ENCODE measurements at places on chromosomes 1 and 21.
A peak's percentile ranks its signal among the peaks of the same experiment; 100 is the strongest.

DNA sequence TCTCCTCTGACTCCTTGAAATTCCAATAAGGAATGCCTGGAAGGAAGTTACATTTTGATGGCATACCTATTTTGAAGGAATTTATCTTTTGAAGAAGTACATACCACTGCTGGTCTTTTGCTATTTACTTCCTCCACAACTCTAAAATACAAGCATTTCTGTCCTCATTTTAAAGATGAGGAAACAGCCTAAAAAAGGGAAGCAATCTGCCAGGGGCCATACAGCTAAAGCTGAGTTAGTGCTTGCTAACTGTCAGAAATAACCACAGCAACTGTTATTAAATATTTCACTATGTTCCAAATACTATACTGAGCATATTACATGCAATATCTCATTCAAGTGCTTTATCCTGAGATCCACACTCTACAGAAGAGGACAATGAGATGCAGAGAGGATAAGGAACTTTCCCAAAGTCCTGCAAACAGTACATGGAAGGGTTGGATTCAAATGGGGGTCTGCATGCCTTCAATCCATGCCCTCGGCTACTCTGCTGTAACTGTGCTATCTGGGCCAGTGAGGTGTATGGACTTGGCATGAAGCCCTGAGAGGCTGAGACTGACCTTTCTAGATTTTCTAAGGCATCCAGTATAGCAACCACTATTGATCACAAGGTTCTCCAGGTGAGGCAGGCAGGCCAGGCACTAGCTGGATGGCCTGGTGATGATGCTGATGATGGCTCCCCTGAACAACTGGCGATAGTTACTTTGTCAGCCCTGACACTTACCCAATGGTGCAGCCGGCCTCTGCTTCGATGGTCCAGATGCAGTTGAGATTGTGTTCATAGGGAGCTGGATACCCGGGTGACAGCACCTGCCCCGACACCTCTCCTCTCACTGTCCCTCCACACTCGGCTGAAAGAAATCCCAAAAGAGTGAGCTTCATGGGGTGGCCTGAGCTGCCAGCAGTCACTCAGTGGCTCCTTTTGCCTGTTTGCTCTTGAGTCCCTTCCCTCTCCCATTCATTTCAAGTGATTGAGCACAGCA is 171.4 kb upstream of the HMGB4 start:
- H3K27ac ChIP-seq = no peak overlapping the region
- H3K27me3 ChIP-seq = no peaks in the 10 kb centered on the region
- H3K36me3 ChIP-seq = peaks cover 7% of the 10 kb centered on the region
- no peak for DNase-seq
- no peak overlapping the region for H3K4me3 ChIP-seq
- H3K4me1 ChIP-seq = no peaks in the 10 kb centered on the region

- H3K4me3 ChIP-seq = peak overlapping the region; percentile 86
- DNase-seq = no peak
- no peak overlapping the region for H3K27ac ChIP-seq
- no peaks in the 10 kb centered on the region for H3K27me3 ChIP-seq
- no peaks in the 10 kb centered on the region for H3K4me1 ChIP-seq
Observed at GRCh38 chr1:154181944-154182343, 10.0 kb downstream of the TPM3 start.

GRCh38 chr1:104855550-104855949 is 1105.9 kb downstream of the AMY1C start:
- H3K4me1 ChIP-seq = no peaks in the 10 kb centered on the region
- H3K27me3 ChIP-seq = no peaks in the 10 kb centered on the region
- no peak overlapping the region for H3K4me3 ChIP-seq
- H3K36me3 ChIP-seq = no peaks in the 10 kb centered on the region
- H3K27ac ChIP-seq = no peak overlapping the region
- DNase-seq = no peak

DNA sequence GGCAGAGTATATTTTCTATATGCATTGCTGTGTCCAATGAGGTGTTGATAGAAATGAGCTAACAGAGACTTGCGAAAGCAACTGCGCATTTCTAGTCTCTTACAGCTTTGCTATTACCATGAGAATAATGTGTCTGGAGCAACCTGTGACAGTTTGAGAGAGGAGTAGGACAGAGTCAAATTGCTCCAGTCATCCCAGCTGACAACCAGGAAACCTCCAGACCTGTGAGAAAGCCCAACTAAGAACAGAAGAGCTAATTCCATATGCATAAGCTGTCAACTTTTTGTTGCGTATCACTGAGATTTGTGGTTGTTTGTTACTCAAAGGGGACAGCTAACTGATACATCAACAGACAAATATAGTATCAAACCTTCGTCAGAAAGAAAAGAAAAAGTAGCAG is 354.1 kb upstream of the LRRC7 start:
- H3K4me3 ChIP-seq = no peak overlapping the region
- H3K27ac ChIP-seq = no peak overlapping the region
- H3K27me3 ChIP-seq = no peaks in the 10 kb centered on the region
- no peak for DNase-seq

- peaks cover 2% of the 10 kb centered on the region for H3K4me1 ChIP-seq
- no peak overlapping the region for H3K27ac ChIP-seq
- H3K4me3 ChIP-seq = no peak overlapping the region
- H3K36me3 ChIP-seq = no peaks in the 10 kb centered on the region
- no peaks in the 10 kb centered on the region for H3K27me3 ChIP-seq
Observed at GRCh38 chr21:46605767-46606426, 1.0 kb upstream of the S100B start.

DNA sequence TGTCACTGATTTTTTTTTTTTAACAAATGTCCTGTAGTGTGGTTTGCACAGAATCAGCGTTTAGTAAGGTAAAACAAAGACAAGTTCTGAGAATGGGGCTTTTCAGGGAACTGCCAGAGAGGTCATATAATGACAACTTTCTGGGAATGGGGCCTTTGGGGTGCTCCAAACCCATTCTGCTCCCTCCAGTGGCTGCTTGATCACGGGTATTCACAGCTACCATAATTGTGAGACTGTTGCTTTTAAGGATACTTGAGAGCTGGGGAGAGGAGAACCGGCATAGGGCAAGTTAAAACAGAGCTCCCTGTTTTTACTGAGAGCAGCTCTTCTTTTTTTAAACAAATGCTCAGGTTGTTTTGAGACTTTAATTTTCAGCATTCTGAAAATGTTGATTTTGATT is 48.2 kb downstream of the CYP2J2 start:
- H3K27me3 ChIP-seq = no peaks in the 10 kb centered on the region
- H3K27ac ChIP-seq = no peak overlapping the region
- H3K4me1 ChIP-seq = no peaks in the 10 kb centered on the region

DNA sequence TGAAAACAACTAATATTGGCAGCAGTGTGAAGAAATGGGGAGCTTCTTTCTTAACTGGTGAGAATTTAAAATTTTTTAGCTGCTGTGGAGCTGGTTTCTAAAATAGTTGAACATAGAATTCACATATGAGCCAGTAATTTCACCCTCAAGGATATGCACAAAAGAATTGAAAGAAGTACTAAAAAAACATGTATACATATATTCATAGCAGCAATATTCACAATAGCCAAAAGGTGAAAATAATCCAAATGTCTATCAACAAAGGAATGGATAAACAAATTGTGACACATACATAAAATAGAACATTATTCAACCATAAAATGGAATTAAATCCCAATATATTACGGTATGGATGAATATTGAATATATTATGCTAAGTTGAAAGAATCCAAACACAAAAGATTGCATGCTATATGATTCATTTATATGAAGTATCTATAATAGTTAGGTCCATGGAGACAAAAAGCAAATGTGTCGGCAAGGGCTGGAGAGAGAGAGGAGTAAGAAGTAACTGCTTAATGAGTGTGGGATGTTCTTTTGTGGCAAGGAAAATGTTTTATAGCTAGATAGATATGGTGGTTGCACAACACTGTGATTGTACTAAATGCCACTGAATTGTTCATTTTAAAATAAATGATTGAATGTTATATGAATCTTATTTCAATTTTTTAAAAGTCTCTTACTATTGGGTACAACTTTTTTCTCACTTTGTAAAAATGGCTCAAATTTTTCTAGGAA is 14.8 kb upstream of the COL11A1 start:
- no peaks in the 10 kb centered on the region for H3K27me3 ChIP-seq
- no peak overlapping the region for H3K27ac ChIP-seq
- no peaks in the 10 kb centered on the region for H3K4me1 ChIP-seq
- no peaks in the 10 kb centered on the region for H3K36me3 ChIP-seq
- H3K4me3 ChIP-seq = no peak overlapping the region
- no peak for DNase-seq

DNA sequence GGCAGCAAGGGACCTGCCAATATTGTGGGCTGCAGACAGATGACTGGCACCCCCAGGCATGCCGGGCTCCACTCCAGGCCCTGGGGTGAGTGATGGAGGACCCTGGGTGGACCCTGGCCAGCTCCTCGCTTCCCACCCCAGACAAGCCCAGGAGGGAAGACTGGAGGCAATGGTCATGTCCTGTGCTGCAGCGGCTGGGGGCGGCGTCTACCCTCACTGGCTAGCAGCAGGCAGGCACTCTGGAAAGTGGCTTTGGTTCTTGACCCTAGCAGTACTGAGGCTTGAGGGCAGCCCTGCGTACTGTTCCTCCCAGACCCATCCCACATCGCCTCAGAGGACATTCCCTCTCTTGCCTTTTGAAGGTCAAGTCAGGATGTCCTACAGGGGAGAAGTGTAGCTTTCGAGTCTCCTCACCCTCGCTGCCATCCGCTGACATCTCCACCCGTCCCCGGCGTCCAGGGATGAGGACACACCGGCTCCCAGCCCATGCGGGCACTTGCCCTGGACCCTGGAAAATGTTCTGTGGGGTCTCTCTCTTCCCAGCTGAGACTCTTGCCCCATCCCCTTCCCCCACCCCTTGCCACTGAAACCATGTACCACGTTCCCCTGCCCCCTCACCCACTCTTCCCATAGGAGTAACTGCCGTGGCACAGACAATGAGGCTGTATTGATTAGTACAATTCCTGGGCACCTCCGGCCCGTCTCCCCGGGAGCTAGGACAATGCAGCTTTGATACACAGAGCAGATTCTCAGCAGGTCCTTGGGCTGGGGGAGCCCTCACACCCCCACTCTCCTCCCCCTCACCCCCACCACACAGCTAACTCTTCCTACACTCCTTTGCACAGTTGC is 15.0 kb downstream of the SLC6A9 start:
- H3K4me1 ChIP-seq = peaks cover 2% of the 10 kb centered on the region
- peaks cover 2% of the 10 kb centered on the region for H3K36me3 ChIP-seq
- H3K27me3 ChIP-seq = no peaks in the 10 kb centered on the region
- DNase-seq = no peak
- H3K4me3 ChIP-seq = no peak overlapping the region

DNA sequence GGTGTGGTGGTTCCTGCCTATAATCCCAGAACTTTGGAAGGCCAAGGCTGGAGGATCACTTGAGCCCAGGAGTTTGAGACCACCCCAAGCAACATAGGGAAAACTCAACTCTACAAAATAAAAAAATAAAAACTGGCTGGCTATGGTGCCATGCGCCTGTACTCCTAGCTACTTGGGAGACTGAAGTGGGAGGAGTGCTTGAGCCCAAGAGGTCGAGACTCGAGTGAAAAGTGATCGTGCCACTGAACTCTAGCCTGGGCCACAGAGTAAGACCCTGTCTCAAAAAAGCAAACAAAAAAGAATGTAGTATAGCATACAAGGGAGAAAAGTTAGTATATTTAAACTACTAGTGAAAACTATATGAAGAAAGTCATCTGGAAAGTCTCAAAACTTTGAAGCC is 66.7 kb downstream of the ARID4B start:
- 0 out of 2 replicates have a peak, but pooled peaks cover 2% of the 10 kb centered on the region for H3K36me3 ChIP-seq
- H3K27me3 ChIP-seq = no peaks in the 10 kb centered on the region
- no peak overlapping the region for H3K27ac ChIP-seq

- no peaks in the 10 kb centered on the region for H3K27me3 ChIP-seq
- no peak overlapping the region for H3K27ac ChIP-seq
- H3K4me1 ChIP-seq = peaks cover 3% of the 10 kb centered on the region
- no peak overlapping the region for H3K4me3 ChIP-seq
Observed at GRCh38 chr1:153789478-153790034, 14.3 kb downstream of the SLC27A3 start.

DNA sequence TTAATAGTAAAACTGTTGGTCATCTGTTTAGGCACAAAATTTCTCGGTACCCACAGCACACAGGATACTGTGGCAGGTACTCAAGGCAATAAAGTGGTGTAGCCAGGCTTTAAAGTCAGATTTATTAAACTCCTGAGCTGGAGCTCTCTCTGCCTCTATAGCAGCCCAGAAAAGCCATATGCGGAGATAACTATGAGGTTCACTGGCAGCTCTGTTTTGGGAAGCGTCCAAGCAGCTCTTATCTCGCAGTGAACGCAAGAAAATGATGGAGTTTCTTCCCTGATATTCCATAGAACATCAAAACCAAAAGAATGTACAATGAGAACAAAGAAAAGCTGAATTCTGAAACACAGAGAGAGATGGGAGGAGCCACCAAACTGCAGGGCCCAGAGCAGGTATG is 248.3 kb downstream of the C1orf94 start:
- H3K4me1 ChIP-seq = no peaks in the 10 kb centered on the region
- DNase-seq = no peak
- no peaks in the 10 kb centered on the region for H3K27me3 ChIP-seq
- no peaks in the 10 kb centered on the region for H3K36me3 ChIP-seq
- no peak overlapping the region for H3K4me3 ChIP-seq

DNA sequence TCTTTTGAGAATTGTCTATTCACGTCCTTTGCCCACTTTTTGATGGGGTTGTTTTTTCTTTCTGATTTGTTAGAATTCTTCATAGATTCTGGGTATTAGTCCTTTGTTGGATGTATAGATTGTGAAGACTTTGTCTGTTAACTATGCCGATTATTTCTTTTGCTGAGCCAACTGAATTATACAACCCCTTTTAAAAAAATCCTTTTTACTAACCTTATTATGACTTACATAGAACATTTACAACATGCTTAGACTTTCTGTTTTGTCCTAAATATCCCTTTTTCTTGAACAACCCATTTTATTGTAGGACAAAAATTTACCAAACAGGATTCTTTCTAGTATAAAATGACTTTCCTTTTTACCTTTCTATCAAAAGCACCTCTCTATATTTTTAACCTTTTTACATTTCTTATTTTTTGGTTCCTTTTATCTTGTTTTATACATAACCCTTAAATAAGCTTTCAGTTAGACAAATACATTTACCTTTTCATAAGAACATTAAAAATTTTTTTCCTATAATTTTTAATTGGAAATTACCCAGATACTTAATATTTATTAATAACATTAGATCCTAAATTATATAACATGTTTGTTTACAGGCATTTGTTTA is 70.4 kb upstream of the TTLL7 start:
- H3K4me3 ChIP-seq = no peak overlapping the region
- H3K27me3 ChIP-seq = no peaks in the 10 kb centered on the region
- H3K4me1 ChIP-seq = no peaks in the 10 kb centered on the region
- no peak for DNase-seq
- H3K36me3 ChIP-seq = no peaks in the 10 kb centered on the region

GRCh38 chr1:18322368-18323032 is 158.2 kb upstream of the KLHDC7A start:
- no peaks in the 10 kb centered on the region for H3K27me3 ChIP-seq
- no peaks in the 10 kb centered on the region for H3K4me1 ChIP-seq
- H3K27ac ChIP-seq = no peak overlapping the region

- no peaks in the 10 kb centered on the region for H3K27me3 ChIP-seq
- no peak overlapping the region for H3K4me3 ChIP-seq
- no peak overlapping the region for H3K27ac ChIP-seq
- DNase-seq = no peak
- no peaks in the 10 kb centered on the region for H3K4me1 ChIP-seq
Observed at GRCh38 chr1:16955186-16955585, 25.2 kb downstream of the MFAP2 start.

- H3K27ac ChIP-seq = no peak overlapping the region
- no peaks in the 10 kb centered on the region for H3K27me3 ChIP-seq
- H3K36me3 ChIP-seq = no peaks in the 10 kb centered on the region
- DNase-seq = peak; percentile 27
- H3K4me1 ChIP-seq = peaks cover 19% of the 10 kb centered on the region
- H3K4me3 ChIP-seq = peak overlapping the region; percentile 79
Observed at GRCh38 chr21:45403825-45404729, 888 bp upstream of the COL18A1 start.

Data from iPS DF 6.9 (cell line).